ENCODE measurements at places on chromosomes 12 and 14.
A peak's percentile ranks its signal among the peaks of the same experiment; 100 is the strongest.

- DNase-seq = no peak
Observed at GRCh38 chr12:30320561-30320960, 375.1 kb downstream of the IPO8 start.

GRCh38 chr12:92520511-92520910, 182.3 kb upstream of the PLEKHG7 start:
- DNase-seq = no peak

- no peak for DNase-seq
Observed at GRCh38 chr12:108332791-108333382, 6.2 kb downstream of the CMKLR1 start.

DNA sequence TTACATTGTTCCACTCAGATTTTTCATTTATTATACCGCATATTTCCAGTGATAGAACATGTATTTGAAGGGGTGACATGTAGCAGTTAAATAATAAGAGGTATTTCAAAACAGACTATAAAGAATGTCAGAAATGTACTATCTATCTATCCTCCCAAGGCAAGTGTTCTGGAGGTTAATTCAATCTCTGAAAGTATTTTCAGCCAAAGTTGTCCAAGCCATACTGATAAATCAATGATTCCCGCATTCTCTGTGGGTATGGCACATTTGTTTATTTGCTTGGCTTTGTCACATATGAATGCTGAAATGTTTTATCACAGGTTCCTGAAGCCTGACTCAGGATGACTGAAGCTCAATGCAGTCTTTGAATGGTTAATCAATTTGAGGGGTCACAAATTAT, 35.8 kb downstream of the KCNH5 start:
- no peak for DNase-seq

DNA sequence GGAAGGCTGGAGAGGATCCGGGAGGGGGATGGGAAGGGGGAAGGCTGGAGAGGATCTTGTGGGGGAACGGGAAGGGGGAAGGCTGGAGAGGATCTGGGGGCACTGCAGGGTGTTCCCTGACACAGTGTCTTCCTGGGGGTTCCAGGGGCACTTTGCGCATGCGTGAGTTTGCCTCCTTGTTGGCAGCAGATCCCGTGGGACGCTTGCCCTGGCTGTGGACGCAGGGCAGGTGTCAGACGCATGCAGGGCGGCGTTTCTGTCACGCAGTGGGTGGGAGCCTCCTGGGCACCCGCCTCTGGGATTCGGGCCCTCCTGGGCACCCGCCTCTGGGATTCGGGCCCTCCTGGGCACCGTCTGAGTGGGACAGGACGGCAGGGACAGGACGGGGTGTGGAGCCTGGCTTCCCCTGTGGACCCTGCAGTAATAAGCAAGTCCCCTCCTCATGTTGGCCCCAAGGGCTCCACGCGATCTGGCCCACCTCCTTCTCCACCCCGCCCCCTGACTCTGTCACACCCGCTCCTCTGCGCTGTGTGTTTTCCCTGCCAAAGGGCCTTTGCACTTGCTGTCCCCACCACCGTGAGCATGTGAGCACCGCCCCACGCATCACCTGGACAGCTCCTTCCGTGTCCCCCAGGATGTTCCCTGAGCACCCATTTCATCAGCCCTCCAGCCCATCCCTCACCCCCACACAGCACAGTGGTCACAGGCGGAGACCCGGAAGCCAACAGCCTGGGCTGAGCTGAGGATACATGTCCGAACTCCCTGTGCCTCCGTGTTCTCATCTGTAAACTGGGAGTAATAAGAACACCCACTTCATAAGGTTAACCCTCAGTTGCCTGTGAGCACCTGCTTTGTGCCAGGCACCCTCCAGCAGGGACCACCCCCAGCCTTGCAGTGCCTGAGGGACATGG, 4.4 kb downstream of the MMP17 start:
- no peak for DNase-seq

GRCh38 chr12:2944401-2945047, 14.7 kb upstream of the TEAD4 start:
- peak; percentile 58 for DNase-seq

DNA sequence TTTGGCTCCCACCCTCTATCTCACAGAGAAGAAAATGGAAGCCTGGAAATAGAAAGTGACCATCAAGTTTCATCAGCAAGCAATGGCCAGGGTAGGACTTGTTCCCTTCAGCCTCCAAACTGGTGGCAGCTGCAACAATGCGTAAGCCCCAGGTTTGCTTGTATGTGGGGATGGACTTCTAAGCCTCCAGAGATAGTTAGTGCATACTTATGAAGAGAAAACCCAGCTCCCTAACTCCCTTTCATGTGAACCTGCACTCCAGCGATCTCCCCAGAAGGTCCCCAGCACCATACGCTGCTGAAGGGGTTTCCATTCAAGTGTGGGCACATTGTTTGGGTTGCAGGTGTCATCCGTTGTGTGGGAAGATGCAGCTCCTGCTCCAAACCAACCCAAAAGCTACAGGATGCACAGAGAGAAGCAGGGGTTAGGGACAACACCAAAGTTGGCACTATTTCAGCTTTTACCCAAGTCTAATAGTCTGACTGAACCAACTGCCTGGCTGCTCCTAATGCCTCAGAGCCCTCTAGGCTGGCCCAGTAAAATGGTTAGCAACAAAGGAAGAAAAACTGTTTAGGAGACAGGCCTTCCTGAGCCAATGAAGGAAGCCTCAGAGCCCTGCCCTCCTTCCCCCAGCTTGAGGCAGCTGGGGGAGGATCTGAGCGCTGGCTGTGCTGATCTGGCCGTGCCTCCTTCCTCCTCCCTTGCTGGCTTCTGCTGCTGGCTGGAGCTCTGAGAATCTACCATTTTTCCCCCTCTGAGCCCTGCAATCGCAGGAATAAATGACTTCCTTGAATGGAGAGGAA, 12.3 kb downstream of the ZFP36L1 start:
- no peak for DNase-seq

DNA sequence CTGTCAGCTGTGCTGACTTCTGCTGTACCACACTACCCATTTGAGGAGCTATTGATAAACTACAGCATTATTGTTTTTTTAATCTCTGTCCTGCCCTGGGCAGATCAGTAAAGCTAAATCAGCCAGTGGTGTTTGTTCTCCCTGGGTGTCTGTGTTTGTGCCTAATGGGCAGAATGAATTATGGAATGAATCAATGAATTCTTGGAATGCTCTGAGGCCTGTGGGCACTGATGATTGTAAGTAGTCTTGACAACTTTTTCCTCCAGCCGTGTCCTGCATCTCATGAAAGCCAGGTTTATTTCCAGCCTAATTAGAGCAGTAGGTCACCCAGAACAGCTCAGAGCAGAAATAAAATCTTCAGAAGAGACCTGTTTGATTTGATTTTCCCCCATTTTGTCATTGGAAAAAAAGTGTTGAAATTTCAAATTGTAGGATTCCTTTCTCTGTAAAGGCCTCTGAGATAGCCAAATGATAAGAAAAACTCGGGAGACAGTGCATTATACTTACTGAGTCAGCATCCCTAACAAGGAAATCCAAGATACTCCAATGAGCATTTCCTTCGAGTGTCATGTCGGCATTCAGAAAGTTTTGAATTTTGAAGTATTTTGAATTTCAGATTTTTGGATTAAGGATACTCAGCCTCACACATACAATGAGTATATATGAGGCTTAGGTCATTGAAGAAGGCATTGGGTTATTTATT, 19.4 kb upstream of the EVL start:
- no peak for DNase-seq

GRCh38 chr12:13071305-13072280, 27.4 kb downstream of the FAM234B start:
- DNase-seq = no peak

- no peak for DNase-seq
Observed at GRCh38 chr14:94907626-94908261, 137.8 kb upstream of the GSC start.

GRCh38 chr14:24630872-24631477, 3.0 kb downstream of the GZMB start:
- no peak for DNase-seq

DNA sequence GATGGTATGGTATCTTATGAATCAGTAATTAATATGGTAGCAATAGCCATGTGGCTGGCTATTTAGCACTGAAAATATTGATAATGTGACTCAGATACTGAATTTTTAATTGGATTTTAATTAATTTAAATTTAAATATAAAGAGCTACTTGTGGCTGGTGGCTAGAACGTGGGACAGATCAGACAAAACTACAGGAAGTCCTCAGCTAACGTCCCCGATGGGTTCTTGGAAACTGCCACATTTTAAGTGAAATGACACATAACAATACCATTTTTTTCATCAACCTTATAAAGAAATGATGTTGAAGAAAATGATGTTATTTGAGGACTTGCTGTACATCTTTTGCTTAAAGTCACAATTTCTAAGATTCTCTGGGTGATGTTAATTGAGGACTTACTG, 138.1 kb upstream of the FLRT2 start:
- no peak for DNase-seq

DNA sequence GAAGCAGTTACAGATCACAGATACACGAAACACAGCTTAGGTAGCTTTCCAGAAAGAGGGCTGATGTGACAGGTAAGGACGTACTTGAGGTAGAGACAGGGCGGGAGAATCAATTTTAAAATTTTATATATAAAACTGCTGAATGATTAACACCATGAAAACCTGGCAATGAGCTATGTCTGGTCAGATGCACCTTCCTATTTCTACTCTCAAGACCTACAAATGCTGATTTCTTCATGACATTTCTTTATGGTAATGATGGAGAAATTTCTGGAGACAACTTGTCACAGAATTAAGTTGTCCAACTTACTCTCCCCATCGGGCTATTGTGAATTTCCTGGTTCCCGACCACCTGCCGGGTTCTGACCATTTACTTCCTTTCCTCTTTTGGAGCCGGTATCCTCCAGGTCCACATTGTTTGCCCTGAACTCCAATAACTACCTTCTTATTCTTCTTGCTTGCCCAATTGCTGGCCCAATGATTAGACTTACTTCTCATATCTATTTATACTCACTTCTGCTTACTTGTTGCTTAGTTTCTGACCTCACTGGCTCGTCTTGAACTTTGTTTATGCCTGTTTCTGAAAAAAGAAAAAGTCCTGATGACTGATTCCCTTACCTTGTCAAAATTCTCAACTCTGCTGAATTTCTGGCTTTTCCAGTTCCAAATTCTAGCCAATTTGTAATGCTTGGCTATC, 12.8 kb upstream of the ATP2B1 start:
- no peak for DNase-seq

GRCh38 chr12:46531059-46531785, 158.6 kb upstream of the SLC38A2 start:
- no peak for DNase-seq

- DNase-seq = no peak
Observed at GRCh38 chr14:52352061-52352491, 38.0 kb downstream of the PTGER2 start.

DNA sequence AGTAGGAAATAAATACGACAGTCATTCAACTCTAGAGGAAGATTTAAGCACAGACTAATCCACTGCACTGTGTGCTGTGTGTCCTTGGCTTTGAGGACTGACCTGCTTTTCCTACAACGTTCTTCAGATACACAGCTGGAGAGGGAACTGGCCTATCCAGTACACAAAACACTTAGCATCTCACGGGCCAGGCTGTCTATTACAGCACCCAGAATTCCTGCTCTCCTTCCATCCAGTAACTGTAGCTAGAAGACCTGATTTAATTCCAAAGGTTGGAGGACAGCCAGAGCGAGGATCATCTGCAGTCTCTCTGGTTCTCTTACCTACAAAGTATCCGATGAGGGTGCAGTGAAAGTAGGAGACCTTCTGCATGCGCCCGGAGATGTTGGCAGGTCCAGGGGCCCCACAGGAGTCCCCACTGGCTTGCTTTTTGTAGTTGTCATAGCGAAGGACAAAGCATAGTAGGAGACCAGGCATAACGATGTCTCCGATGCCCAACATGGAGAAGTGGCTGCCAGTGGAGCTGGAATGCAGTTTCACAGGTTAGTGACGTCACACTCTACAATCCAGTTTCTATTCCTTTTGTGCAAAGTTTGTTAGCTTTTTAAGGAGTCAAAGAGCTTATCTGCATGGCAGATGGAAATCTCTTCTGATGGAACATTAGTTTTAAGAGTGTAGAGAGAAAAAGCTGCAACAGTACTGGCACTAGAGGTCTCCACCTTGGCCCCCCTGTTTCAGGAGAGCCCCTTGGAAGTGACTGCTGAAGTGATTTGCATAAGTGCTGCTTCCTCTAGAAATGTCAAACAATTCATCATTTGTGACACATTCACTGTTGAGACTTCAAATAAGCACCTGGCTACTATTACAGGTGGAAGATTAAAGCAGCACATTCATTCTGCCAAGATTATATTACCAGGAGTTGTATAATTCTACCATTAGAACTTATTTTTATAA, 41.7 kb downstream of the ACADS start:
- DNase-seq = no peak

DNA sequence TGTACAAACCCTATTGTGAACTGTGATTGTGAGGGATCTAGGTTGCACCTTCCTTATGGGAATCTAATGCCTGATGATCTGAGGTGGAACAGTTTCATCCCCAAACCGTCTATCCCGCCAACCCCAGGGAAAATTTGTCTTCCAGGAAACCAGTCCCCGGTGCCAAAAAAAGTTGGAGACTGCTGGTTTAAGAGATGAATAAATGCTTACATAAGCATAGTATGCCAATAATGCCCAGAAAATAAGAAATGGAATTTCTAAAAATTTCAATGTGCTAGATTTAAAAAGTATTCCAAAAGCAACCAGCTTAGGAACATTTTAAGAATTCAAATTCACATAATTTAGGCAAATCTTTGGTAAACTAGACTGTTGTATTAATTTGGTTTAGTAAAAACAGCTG, 5.4 kb upstream of the RNU6-8 start:
- no peak for DNase-seq

DNA sequence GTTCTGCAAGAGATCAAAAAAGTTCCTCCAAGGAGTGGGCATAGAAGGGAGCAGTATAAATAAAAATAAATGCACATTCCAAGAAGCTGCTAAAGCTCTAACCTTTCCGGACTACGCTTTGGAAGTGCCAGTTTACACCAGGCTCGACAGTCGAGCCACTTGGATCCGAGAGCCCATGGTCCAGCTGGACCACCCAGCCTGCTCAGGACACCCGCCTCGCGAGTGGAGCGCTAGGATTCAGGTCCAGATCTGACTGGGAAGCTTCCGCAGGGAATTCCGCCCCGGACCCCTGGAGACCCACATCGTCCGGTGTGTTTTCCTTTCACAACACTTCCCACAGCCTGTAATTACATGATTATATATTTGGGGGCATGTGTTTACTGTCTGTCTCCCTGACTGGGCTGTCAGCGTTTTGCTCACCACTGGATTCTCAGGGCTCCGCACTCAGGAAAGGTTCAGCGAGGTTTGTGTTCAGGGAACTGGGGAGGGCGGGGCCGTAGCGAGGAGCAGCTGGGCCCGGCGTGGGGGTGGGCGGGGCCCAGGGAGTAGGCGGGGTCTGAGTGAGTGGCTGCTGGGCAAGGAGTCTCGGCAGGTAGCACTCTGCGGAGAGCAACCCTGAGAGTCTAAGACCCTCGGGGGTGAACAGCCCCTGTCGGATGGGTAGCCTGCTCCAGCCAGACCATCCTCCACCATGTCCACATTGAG, 52.3 kb upstream of the TMEM263 start:
- peak; percentile 77 for DNase-seq

DNA sequence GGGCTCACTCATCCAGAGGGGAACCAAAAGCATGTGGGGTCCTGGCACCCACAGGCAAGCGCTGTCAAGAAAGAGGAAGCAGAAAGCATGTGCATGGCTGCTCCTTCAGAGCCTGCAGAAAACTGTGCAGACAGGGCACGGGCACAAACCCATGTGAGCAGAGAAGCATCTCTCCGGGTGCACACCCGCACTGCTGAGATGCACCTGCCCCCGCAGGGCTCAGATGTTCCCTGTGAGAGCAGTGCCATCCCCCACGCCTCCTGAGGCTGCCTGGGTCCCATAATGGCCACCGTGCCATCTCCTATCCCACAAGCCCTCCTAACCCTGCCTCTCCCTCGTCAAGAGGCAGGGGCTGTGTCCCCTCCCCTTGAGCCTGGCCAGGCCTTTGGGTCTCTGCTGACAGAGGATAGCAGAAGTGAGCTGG, 32.3 kb upstream of the INF2 start:
- no peak for DNase-seq
